ENCODE measurements at places on chromosomes 7 and 10. TPM values are rescaled to one million over a fixed set of nuclear protein-coding genes. Genes with fewer than 3 reads are reported as not detected.

Gene FAM241B
- total RNA-seq: not detected

Gene EBF3
- 38.5 TPM for total RNA-seq

Gene SFTPA1
- total RNA-seq: not detected

Gene DPYSL4
- 47.1 TPM for total RNA-seq

Gene SPDYE18
- total RNA-seq: not detected

Gene FKBP9
- total RNA-seq: 329 TPM

Gene CALML3
- total RNA-seq: not detected

Gene OR13A1
- not detected for total RNA-seq

Gene FGFBP3
- not detected for total RNA-seq

Gene RAPGEF5
- total RNA-seq: 42.4 TPM

Gene ABCA13
- not detected for total RNA-seq

Gene CHRM2
- not detected for total RNA-seq

Gene ASB10
- total RNA-seq: not detected

Gene SUV39H2
- total RNA-seq: 9.7 TPM

Gene OGDHL
- total RNA-seq: 0.49 TPM

Gene CYP3A7
- total RNA-seq: not detected

Gene CRTAC1
- total RNA-seq: not detected

Gene SFXN2
- total RNA-seq: 3.4 TPM
